ENCODE measurements at places on chromosomes 7 and 10.

- H3K27ac ChIP-seq = no peak overlapping the region
- H3K4me3 ChIP-seq = no peak overlapping the region
- DNase-seq = no peak
- H3K4me1 ChIP-seq = no peaks in the 10 kb centered on the region
- H3K27me3 ChIP-seq = peaks cover 17% of the 10 kb centered on the region
Observed at GRCh38 chr7:51016546-51016945, 233.8 kb upstream of the GRB10 start.

DNA sequence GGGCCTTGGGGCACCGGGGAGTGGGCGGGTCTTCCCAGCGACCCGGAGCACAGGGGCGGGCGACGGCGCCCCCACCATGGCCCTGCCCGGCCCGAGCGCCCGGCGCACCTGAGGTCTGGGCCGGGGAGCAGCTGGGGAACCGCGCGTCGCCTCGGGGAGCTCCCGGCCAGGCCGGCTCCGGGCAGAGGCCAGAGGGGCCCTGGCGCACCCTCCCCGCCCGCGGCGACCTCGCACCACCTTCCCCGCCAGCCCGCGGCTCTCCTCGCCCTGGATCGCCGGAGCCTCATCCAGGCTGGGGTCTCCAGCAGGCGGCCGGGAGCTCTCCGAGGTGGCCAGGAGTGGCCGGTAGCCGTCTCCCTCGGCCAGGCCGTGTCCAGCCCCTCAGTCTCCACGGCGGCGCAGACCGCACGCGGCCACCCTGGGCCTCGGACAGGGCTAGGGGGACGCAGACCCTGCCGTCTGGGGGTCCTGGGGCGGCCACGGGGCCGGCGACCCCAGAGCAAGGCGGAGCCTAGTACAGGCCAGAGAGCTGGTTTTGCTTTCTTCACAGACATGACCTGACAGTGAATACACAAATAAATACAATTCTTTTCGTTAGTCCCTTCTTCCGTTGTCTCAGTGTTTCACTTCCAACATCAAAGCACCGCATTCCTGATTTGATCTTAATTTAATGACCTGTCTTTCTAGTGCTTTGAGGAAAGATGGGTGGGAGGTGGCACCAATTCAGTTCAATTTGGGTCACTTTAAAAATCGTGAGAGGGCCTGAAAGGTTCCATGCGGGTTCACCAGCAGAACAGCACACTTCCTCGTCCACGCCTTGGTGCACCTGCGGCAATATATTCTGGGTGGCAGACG lies 356.9 kb downstream of the DNAJB6 start:
- no peaks in the 10 kb centered on the region for H3K4me1 ChIP-seq
- H3K36me3 ChIP-seq = peaks cover 8% of the 10 kb centered on the region
- no peak for DNase-seq
- H3K27me3 ChIP-seq = no peaks in the 10 kb centered on the region

- DNase-seq = no peak
- H3K27me3 ChIP-seq = peaks cover 18% of the 10 kb centered on the region
- peaks cover 19% of the 10 kb centered on the region for H3K4me1 ChIP-seq
- H3K27ac ChIP-seq = no peak overlapping the region
- H3K4me3 ChIP-seq = no peak overlapping the region
Observed at GRCh38 chr10:132521041-132521465, 16.5 kb upstream of the INPP5A start.

DNA sequence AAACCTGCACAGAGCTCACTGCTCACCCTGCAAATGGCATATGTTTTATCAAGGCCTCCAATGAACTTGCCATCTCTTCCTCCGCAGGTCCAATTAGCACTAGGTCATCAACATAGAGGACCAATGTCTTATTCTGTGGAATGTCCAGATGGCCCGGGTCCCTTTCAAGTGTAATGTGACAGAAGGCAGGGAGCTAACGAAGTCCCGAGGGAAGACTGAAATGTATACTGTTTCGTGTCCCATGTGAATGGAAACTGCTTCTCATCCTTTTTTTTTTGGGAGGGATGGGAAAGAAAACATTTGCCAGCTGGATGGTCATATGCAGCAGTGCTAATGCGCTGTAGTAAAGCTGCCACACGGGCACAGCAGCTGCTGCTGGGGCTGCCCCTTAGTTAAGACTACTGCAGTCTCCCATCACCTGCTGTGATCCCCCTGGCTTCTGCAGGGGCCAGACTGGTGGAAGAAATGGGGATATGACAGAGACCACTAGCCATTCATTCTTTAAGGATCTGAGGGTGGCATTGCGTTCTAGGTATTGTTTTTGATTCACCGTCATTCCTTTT lies 61.7 kb upstream of the CCNY start:
- no peaks in the 10 kb centered on the region for H3K4me1 ChIP-seq
- H3K36me3 ChIP-seq = no peaks in the 10 kb centered on the region
- DNase-seq = no peak
- H3K27ac ChIP-seq = no peak overlapping the region
- no peaks in the 10 kb centered on the region for H3K27me3 ChIP-seq

GRCh38 chr10:50470798-50471582 lies 152.8 kb downstream of the SGMS1 start:
- peaks cover 37% of the 10 kb centered on the region for H3K4me1 ChIP-seq
- peak; percentile 24 for DNase-seq
- H3K4me3 ChIP-seq = peak overlapping the region; percentile 41
- peak overlapping the region; percentile 92 for H3K27ac ChIP-seq

DNA sequence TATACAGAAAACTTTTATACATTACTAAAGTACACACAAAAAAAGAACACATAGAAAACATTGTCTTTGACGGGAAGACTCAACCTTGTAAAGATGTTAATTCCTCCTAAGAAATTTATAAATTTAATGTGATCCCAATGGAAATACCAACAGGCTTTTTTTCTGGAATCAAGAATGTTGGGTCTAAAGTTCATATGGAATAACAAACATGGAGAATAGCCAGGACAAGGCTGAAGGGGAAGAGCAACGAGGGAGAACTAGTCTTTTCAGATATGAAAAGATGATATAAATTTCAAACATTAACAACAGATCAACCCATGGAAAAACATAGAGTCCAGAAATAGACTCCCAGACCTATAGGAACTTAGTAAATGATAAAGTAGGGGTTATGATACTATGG lies 19.8 kb downstream of the HIPK2 start:
- no peak overlapping the region for H3K4me3 ChIP-seq
- H3K4me1 ChIP-seq = peaks cover 8% of the 10 kb centered on the region
- H3K36me3 ChIP-seq = no peaks in the 10 kb centered on the region
- H3K27me3 ChIP-seq = no peaks in the 10 kb centered on the region

DNA sequence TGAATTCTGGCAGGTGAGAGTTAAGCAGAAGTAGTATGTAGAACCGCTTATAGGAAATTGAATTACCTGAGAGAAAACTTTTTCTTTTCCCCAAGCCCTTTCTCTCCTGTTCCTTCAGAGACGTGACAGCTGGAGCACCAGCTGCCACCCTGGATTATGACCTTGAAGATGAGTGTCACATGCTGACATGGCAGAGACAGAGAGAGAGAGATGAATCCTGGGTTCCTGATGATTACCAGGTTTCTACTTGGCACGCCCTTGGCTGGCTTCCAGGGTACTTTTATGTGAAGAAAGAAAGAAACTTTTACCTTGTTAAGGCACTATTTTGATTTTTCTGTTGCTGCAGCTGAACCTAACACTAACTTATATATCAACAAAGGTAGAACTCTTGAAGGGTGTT lies 99.9 kb downstream of the GPR26 start:
- H3K27me3 ChIP-seq = peaks cover 50% of the 10 kb centered on the region
- H3K27ac ChIP-seq = no peak overlapping the region
- no peak overlapping the region for H3K4me3 ChIP-seq
- no peaks in the 10 kb centered on the region for H3K36me3 ChIP-seq
- H3K4me1 ChIP-seq = no peaks in the 10 kb centered on the region

DNA sequence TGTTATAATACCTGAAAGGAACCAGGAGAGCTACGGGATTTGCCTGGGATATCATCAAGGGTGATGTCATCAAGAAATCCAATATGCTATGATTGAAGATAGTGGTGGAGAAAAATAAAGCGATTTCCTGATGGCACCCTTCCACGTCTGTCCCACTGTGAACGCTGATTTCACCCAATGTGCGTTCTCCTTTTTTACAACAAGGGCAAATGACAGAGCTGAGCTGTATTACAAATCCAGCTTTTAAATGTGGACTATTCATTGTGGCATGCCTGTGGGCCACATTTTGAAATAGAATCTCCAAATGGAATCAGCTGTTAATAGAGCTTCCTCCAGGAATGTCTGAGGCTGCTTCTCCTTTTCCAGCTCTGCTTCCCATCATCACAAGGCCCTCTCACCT lies 23.3 kb downstream of the SLC13A4 start:
- no peaks in the 10 kb centered on the region for H3K4me1 ChIP-seq
- no peaks in the 10 kb centered on the region for H3K27me3 ChIP-seq
- H3K36me3 ChIP-seq = peaks cover 4% of the 10 kb centered on the region
- DNase-seq = no peak
- H3K4me3 ChIP-seq = no peak overlapping the region
- H3K27ac ChIP-seq = no peak overlapping the region

GRCh38 chr10:1476455-1476803 lies 260.9 kb downstream of the ADARB2 start:
- H3K4me3 ChIP-seq = no peak overlapping the region
- peaks cover 62% of the 10 kb centered on the region for H3K27me3 ChIP-seq
- no peaks in the 10 kb centered on the region for H3K36me3 ChIP-seq
- H3K4me1 ChIP-seq = no peaks in the 10 kb centered on the region
- DNase-seq = no peak
- no peak overlapping the region for H3K27ac ChIP-seq

All from Calu3 (cell line).